NCI-H526 treated with DMSO at 0.1 percent for 48 hours (cell line): ENCODE measurements at places on chromosomes 3 and 15.

- DNase-seq, result peak; percentile 53
These were observed 38.6 kb downstream of the ACSBG1 start for GRCh38 chr15:78195735-78196201.

GRCh38 chr3:184772667-184773272 is 39.2 kb upstream of the VPS8 start:
- peak; percentile 35 for DNase-seq

DNA sequence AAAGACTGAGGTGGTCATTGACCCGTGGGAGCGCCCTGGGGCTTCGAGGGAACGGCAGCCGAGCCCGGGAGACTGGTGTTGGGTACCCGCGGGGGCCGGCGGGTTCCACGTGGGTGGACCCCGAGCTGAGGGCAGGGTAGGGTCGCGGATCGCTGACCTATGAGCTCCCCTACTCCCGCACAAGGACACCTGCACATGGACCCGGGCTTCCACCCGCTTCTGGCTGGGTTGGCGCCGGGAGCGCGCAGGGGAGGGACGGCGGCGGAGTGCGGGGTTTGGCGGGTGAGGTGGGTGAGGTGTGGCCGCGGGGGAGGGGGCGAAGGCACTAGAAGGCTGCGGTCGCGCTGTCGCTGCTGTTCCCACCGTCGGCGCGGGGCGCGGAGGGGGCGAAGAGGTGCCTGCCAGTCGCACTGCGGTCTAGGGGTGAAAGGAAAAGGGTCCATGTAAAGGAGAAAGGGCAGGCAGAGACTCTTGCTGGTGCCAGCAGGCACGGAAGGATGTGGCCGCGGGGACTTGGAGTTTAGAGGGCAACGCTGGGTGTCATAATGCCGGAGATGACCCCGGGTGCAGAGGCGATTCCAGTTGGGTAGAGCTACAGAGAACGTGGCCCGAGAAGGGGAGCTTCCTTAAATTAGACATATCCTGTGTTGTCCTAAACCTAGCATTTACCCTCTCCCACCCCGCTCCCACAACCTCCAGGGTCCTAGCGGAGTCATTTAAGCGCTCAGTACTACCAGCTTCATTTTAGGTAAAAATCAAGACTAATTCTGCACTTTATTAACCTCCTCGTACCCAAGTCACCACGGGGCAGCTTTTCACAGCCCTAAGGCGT is 245.9 kb upstream of the TOPAZ1 start:
- DNase-seq, result no peak

DNA sequence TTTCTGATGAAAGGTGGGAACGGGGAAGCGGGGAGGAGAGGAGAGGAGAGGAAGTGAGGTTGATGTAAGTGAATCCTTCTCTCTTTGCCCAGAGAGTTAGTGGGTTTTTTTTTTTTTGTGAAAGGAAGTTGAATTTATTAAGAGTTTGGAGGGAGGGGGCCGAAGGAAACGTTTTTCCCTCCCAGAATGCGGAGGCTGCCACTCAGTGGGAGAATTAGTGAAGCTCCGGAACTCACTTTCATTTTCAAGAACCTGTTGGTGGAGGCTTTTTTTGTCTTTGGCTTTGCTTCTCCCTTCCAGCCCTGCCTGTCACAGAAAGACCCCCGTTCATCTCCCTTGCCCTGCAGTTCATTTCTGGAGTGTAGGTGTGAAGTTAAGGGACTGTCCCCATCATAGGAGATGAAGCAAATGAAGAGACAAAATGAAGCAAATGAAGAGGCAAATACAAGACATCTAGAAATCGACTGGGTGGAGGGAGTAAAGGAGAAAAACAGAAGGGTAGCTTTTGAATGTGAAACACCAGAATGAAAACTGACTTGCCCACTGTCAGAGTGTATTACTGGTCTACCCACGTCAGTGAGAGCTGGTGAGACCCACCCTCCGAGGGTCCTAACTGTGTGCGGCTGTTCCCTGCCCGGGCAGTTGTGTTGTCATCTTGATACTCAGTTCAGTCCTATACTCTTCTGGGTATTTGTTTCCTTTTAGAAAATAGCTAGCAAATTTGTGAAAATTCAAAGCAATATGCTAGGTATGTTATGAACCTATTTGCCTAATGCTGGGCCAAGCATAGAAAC is 91.5 kb downstream of the ITPR1 start:
- no peak for DNase-seq

GRCh38 chr3:97430601-97431000 is 334.0 kb upstream of the ARL6 start:
- DNase-seq, result no peak

DNA sequence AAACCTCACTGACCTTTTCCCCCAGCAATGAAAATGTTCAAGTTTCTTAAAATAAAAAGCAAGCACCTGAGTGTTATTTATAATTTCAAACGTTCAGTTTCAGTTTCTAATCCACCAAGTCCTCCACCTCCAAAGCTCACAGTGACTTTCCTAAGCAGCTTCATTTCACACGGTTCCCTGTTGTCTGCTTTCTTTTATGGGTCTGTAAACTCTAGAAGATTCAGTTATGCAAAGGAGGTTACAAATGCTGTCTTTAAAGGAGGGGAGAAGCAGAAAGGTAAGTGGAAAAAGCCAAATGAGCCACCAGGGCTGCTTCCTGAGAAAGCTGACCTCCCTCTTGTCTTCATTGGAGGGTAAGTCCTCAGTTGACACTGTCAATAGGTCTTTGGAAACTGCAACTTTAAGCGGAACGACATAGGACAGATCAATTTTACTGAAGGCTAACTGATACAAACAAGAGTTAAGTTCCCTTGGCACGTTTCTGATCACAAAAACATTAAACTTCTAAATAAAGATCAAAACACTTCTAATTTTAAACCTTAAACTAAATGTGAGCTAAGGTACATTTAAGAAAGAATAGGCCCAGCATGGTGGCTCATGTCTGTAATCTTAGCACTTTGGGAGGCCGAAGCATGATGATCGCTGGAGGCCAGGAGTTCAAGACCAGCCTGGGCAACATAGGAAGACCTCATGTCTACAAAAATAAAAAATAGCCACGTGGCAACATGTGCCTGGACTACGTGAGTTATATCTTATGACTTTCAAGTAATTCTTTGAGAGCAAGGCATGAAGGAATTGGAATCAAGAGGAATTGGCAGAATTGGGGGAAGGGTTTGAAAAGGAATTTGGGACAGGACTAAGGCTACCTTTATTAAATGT is 151.9 kb upstream of the UBE2E1 start:
- DNase-seq, result no peak

GRCh38 chr3:69181592-69182211 is 59.3 kb upstream of the LMOD3 start:
- DNase-seq, result no peak

DNA sequence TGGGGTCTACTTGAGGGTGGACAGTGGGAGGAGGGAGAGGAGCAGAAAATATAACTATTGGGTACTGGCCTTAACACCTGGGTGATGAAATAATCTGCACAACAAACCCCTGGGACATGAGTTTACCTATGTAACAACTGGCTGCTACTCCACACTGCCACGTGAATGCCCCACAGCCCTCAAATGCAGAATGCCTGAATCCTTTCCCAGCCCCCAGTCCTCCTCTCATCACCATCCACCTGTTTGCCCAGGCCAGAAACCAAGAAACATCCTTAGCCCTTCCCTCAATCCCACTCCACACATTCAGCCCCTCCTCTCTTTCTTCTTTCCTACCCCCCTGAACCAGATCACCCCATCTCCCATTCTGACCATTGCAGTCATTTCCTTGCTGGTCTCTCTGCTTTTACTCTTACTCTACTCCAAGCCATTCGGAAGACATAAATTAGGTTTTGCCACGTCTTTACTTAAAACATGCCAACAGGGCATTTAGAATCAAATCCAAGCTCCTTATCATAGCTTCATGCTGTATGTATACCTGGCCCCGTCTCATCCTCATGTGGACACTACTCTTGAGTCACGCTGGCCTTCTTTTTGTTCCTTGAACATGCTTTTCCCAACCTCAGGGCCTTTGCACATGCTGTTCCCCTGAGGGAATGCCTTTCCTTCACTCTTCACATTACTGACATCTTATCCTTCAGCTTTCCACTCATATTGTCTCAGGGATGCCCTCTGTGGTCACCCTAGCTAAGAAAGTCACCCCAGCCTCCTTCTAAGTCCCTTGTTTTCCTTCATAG is 137.5 kb upstream of the ABHD17C start:
- DNase-seq, result no peak

GRCh38 chr3:133937756-133938601 is 42.3 kb upstream of the RAB6B start:
- DNase-seq, result no peak

- no peak for DNase-seq
These were observed 48.9 kb downstream of the TGFBR2 start for GRCh38 chr3:30655187-30655812.

- no peak for DNase-seq
These were observed 329.5 kb downstream of the DOCK3 start for GRCh38 chr3:51004235-51004634.

DNA sequence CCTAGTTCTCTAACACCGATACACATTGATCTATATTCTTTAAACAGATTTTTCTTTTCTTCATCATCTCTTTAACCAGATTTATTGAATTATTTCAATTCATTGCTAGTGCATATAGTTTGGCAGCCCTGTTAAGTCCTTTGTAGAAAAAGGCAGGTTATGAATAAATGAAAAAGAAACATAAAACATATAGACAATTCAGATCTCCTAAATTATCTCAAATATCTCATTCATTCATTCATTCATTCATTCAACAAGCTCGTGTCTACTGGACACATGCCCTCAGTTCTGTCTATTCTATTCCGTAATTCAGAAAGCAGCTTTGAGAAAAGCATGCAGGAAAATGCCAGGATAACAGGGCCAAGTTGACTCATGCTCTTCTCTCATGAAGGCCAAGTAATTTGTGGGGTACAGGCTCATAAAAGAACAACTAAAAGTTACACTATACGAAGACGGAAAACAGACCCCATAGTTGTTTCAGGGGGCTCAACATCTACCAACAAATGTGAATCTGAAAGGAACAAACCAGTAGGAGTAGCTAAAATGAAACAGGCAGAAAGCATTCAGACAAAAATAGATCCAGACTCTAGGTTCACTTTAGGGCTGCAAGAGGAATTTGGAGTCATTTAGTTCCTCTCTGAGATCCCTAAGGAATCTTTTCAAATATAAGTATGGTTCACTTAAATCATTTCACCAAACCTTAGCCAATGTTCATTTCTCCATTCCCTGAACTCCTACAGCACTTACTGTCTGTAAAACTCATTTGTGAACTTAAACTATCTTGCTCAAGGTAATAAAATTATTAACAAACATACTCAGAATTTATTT is 7.5 kb downstream of the ZNF148 start:
- DNase-seq, result no peak

GRCh38 chr3:37930495-37930894 is 60.1 kb upstream of the VILL start:
- no peak for DNase-seq

DNA sequence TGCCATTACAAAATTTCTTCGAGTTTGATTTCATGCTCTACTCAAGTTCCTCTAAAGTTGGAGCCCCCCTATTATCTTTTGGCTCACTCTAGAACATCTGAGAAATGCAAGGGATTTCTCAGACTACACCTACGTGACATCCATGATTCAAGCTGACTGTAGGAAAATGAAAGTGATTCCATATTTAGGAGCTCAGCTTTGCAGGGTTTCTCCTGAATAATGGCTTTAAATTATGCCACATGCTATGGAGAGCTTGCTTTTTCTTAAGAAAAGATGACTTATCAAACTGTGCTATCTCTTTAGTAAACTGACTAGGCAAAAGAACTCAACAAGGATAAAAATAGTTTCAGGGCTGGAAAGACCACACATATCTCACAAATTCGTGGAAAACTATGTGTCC is 292.1 kb downstream of the LSAMP start:
- DNase-seq, result no peak

- no peak for DNase-seq
These were observed 11.5 kb upstream of the PARP14 start for GRCh38 chr3:122668930-122669730.

DNA sequence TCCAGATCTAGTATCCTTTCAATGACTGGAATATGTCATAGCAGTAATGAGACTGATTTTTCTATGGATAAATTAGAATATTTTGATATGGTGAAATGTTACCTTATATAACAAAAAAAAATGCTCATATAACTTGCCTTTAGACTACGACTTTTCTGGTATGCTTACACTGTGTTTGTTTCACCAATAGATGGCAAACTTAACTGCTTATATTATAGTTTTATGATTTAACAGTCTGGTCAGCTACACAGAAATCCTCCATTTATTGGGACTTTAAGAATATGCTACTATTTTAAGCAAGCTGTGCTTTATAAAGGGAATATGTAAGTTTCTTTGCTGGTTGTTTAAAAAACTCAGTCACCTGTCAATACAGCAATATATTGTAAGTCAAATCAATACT is 205.6 kb downstream of the VGLL3 start:
- peak; percentile 26 for DNase-seq

DNA sequence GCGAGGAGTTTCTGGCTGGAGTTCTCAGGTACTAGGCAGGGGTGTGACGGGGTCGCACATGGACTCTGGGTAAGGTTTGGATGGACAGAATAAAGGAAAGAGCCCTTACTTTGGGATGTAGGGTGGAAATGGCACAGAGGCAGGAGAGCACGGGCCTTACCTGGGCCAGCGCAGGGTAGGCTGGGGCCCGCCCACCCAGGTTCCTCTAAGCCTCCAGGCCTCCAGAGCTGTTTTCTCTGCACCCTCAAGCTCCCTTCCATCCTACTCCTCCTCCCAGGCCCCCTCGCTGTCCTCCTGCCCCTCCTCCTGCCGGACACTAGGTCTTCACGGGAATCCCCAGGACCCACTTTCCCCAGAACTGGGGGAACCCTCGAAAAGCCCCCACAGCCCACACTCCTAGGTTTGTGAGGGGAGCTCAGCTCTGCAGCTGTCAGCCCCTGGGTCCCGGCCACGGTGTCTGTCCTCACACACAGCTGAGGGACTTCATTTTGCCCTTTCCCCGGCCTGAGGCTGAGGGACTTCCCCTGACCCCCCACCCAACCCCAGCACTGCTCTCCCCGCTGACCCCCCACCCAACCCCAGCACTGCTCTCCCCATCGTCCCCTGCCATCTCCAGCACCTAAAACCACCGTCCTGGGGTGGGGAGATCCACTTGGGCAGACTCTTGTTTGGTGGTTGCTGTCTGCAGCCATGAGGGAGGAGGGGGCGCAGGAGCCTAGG is 53.0 kb upstream of the PCSK6 start:
- DNase-seq, result no peak

DNA sequence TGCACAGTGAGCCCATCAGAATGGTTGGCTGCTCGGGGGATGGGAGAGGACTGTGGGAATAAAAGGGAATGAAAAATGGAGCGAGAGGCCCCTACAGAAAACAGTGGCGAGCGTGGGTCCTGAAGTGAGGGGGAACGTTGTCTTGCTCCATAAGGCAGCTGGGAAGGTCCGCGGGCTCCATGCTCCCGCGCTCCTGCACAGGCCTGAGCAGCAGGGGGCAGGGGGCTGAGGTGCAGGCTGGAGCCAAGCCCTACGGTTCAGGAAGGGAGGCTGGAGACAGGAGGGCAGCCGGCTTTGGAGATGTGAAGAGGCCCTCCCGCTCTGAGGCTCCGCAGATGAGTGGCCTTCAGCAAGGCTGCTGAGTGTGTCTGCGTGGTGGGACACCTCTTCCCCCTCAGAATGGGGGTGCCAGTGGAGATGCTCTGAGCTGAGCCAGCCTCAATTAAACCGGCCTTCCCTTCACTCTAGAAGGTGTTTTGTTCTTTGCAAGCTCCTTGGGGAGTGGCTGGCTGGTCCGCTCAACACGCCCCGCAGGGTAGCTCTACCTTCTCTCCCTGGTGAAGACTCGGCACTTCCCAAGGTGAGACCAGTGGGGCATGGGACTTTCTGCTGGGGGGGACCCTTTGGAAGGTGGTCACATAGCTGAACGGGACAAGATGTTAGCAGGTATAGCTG is 208.0 kb downstream of the XXYLT1 start:
- no peak for DNase-seq

- DNase-seq, result no peak
These were observed 10.6 kb upstream of the SLC25A36 start for GRCh38 chr3:140931016-140931454.

- DNase-seq, result no peak
These were observed 42.9 kb downstream of the FNDC3B start for GRCh38 chr3:172082269-172082668.
